Stimulated activated CD8-positive, alpha-beta memory T cell treated with anti-CD3 and anti-CD28 coated beads, Interleukin-12 subunit alpha, Interleukin-12 subunit beta, amount 100 ng/mL, for 4 hours (primary cell): ENCODE measurements at places on chromosomes 1 and 21.

GRCh38 chr1:90417126-90417525, 300.0 kb downstream of the BARHL2 start:
- no peak for DNase-seq

DNA sequence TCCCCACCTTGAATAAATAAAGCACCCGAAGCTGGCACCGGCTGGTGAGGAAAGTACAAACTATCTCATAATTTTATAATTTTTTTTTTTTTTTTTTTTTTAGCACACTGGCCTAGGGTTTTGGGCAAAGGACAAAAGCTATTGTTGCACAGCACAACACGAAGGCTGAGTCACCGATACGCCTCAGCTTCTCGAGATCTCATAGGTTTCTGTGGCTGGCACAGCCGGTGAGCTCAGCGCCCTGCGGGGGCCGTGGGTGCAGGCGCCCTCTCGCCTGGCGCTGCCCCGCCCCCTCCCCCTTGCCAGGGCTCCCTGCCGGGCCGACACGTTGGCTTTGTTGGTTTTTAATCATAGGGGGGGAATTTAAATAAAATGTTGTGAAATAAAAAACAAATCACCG, 17.2 kb downstream of the CASZ1 start:
- DNase-seq: no peak

DNA sequence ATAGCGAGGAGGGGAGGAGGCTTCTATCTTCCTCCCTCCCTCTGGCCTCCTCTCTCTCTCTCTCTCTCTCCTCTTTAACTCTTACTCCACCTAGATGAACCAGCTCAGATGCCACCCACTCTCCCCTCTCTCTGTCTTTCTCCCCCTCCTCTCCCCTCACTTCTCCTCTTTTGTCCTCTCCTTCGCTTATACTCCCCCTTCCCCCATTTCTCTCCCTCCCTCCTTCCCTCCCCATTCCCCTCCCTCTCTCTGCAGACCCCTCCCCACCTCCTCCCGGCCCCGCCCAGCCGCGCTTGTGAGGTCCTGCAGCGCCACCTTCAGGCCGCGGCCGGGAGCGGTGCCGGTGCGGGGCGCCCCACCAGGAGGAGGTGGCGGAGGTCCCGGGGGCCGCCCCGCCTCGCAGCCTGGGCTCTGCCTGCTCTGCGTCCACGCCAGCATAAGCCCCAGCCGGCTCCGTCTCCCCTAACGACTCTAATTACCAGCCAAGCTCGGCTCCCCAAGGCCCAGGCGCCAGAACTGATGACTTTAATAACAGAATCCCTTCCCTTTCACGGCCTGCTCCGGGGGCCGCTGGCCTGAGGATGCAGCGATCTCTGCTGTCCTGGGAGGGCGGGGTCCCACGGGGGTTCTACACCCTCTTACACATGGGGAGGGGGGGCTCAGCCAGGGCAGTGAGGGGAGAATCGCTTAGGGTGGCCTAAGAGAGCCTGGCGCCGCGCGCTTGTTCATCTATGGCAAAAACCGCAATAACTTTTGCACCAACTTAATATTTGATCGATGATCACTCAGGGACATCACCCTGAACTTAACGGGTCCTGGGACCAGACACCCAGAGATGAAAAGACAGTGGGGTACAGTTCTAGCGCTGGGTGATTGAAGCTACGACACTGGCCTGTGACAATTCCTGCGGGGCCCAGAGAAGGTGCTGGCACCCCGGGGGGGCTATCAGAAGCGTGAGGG, 637.3 kb downstream of the MATN1 start:
- no peak for DNase-seq

DNA sequence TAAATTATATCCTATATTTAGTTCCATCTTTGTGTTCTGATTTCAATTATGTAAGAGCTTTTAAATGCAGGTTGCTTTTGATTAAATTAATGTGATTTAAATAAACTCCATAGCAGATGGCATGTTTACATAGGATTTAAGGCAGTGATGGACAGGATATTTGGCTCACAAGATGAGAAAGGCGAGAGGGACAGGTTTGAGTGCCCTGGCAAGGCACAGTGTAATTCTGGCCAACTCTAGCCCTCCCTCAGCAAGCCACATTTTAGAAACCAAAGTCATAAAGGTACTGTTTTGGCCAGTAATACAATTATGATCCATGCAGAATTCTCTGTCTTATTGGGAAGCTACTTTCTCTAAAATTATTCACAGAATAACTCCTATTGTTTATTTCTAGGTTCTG, 50.6 kb upstream of the C1orf146 start:
- DNase-seq: no peak
